ENCODE measurements at places on chromosomes 7 and 10.

DNA sequence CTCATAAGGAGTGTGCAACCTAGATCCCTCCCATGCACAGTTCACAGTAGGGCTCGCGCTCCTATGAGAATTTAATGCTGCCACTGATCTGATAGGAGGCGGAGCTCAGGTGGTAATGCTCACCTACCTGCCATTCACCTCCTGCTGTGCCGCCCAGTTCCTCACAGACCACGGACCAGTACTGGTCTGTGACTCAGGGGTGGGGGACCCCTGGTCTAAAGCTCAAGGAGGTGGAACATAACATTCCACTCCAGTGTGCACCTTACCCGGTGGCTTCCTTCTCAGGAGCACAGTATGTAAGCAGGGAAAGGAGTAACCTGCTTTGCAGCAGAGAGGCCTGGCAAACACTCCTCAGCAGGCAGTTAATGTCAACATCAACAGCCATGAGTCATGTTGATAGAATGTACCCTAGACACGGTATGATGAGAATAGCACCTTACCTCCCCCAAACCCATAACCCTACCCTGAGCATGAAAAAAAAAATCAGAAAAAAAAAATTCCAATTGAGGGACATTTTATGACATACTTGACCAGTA is 273.5 kb downstream of the FGFR2 start:
- no peak for DNase-seq

DNA sequence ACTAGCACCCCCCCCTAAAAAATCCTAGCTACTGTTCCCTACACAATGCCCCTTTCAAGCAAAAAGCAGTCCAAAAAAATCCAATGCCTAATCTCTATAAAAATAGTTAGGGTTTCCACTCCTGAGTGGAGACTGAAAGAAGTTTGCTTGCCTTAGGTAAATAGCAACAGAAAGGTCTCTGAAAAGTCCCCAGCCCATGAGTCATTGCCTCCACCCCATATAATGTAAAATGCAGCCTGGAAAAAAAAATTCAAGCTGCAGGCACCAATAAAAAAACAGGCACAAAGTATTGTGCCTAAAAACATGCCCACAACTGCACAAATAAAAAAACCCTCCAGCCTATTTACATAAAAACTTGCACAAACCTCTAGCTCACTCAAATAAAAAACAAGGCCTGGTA is 47.5 kb downstream of the ZNF680 start:
- no peak for DNase-seq

DNA sequence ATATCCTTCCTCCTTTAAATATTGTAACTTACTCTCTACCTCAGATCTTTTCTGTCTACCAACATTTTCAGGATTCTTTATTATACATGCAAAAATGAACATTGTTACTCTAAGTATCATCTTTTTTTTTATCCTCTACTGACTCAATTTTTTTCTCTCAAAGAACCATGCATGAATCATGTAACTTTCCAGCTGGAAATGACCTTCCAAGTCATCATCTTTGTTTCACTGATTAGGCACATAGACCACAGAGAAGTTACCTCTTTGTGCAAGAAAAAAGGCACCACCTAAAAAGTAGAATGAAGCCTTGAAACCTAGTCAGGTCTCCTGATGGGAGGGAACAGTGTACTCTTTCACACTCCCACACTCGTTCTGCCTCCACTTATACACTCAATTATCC is 234.9 kb downstream of the HGF start:
- no peak for DNase-seq

GRCh38 chr7:128920913-128921582 is 10.5 kb upstream of the KCP start:
- DNase-seq: no peak

GRCh38 chr10:130458509-130458908 is 322.3 kb downstream of the GLRX3 start:
- DNase-seq: no peak

GRCh38 chr10:59435707-59436106 is 73.4 kb upstream of the FAM13C start:
- no peak for DNase-seq

DNA sequence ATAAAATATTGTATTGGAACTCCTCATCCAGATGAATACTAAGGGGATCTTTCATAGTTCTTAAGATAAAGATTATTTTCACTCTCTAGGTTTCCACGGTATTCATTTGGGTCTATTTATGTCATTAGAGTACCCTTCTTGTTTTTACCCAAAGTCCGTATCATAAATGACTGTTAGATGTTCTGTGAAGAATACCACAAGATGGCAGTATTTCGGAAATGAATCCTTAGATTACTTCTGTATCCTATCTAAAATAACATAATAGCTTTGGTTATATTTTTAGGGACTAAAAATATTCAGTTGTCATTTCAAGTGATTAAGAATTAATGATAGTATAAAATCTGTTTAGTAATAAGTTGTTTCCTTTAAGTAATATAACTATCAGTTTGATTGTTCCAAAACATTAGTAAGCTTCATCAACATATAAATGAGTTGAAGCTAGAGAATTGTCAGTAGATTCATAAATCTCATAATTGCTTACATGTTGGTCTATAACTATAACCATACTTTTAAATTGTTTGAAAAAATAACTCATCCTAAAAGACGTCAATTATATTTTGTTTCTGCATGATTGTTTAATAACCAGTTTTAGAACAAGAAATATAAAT is 337.5 kb upstream of the KCND2 start:
- no peak for DNase-seq

DNA sequence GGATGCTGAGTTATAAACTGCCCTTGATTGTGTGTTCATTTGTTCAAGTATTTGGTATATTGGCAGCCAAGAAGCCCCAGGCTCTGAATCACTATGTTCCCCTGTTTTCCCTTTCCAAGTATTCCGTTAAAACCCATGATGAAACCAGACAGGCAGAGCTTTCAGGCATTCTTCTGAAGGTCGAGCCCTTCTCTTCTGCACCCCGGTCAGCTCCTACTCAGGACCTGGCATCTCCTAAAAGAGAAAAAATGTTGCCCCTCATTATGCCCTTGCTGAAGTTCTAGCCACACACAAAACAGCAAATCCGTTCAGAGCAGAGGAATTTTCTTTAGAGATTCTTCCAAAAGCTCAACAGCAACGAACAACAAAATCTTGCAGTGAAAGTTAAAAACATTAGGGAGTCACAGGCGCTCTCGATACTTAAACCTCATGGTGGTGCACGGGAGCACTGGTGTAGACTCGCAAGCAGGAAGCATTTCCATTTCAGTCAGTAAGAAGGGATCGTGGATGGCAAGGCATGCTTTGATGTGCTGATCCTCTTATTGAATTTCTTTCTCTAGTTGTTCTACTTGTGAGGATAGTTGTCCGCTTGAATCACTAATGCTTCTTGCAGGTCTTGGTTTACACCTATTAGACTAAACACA is 264.9 kb downstream of the SKIDA1 start:
- DNase-seq: no peak

GRCh38 chr7:50164559-50165170 is 71.6 kb upstream of the ZPBP start:
- DNase-seq: no peak

DNA sequence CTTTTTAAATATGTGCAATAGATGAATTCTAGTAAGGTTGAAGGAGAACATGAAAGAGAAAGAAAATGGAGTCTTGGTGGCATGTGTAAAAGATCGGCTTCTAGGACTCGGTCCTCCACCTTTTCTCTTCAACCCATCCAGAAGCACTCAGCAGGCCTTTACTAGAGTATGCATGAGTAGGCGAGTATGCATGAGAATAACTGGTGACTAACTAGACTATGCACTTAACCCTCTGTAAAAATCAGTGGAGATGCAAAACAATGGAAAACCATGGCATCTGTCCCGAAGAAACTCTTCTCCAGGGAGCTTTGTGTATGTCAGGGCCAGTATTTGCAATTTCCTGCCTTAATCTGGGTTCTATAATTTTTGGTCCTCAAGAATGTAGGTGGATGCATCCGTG is 40.0 kb upstream of the GRB10 start:
- DNase-seq: no peak

- DNase-seq: no peak
Observed at GRCh38 chr10:22908837-22909236, 19.0 kb upstream of the ARMC3 start.

GRCh38 chr10:48653347-48653746 is 31.3 kb upstream of the WDFY4 start:
- DNase-seq: no peak

GRCh38 chr10:69403519-69403918 is 13.2 kb downstream of the TACR2 start:
- DNase-seq: no peak

DNA sequence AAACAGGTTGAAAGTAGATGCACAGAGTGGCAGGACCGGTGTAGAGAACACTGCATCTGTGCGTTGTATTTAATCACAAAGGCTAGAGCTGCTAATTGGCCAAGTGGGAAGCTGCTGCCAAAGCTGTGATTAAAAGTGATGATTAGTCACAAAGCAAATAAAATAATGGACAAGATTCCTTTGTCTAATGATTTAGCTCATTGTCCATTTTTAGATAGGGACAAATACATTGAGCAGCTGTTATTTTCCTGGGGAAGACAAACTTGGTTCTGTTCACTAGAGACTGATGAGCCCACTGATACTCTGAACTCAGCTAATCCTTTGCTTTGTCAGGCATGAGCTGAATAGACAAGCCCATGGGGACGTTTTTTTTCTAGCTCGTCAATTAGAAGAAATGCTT is 19.7 kb downstream of the UBE3C start:
- no peak for DNase-seq

DNA sequence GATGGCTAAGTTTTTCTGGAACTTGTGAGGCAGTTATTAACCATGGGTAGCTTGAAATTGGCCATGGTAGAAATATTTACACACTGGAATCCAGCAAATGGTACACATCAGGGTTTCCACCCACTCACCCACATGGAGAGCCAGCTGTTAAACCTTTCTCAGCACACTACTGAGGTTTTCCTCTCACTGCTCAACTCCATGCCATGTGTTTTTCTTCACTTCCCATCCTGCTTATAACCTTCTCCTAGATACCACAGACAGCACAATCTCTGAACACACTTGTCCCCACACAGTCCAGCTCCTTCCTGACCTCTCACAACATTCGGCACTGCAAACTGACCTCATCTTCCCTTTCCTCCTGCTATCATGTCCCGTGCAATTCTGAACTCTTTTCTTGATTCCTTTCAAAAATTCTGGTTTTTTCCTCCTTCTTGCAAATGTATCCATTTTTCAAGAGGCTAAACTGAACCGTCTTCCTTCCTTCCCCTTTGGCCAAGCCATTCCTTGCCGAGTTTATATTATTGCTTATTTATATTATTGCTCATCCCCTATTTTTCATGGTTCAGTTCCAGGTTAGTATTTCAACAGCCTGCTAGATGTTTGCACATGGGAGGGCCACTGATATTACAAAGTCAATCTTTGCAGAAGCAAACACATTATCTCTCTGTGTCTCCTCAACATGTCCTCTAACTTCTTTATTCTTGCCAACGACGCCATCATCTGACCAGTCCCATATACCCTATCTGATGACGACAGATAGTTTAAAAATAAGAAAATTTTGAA is 606.4 kb downstream of the SORCS1 start:
- DNase-seq: no peak

- DNase-seq: no peak
Observed at GRCh38 chr7:77434570-77435275, 18.6 kb upstream of the GSAP start.
